ENCODE measurements at places on chromosomes 3 and 15. TPM values are rescaled to one million over a fixed set of nuclear protein-coding genes. Genes with fewer than 3 reads are reported as not detected.

Gene NEO1
- 12.5 TPM for total RNA-seq

Gene GOLGA6B
- total RNA-seq, result not detected

Gene CSTA
- total RNA-seq, result not detected

Gene PIERCE2
- total RNA-seq, result not detected

Gene LSG1
- total RNA-seq, result 52.8 TPM

Gene VPS39
- 70.6 TPM for total RNA-seq

DNA sequence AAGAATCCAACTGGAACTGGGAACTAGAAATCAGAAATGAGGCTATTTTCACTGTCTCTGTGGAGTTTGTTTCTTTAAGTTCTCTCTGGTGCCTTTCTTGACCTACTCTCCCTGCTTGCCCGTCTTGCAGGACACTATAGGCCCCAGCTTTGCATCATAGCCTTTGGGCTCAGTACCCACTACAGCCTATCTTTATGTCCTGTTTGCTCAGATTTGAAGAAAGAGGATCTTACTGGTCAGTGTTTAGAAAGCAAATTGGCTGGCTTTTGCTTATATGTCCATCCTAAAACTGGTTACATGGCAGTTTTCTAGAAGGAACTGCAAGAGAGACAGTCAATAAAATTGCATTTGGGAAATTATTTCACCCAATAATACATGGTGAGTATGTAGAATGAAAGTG, 231.8 kb upstream of the TBL1XR1 start:
- no peak for DNase-seq

DNA sequence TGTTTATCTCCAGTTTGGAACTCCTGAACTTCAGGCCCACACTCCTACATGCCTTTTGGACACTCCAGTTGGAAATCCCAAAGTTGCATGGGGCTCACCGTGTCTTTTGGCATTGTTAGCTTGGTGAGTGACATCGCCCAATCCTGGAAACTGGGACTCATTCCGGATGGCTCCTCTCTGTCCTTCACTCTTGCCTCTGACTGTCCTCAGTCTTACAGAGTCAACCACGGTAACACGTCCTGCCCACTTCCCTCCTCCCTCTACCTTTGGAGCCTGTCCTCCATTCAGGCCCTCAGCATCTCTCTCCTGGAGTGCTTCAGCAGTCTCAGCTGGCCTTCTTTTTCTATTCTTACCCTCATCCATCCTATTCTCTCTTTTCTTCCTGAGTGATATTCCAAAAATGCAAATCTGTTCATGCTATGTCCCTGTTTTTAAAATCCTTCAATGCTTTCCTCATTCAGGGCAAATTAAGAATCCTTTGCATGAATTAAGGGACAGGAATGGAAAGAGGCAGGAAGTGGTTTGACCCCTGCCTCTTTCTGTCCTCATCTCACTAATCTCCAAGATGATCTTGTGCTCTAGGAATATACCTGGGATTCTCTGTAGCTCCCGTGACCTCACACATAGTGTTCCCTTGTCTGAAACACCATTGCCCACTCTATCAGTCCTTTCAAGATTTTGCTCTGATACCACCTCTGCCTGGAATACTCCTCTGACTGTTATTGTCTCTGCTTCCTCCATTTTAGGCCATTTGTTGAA, 42.5 kb downstream of the LPP start:
- DNase-seq, result no peak

DNA sequence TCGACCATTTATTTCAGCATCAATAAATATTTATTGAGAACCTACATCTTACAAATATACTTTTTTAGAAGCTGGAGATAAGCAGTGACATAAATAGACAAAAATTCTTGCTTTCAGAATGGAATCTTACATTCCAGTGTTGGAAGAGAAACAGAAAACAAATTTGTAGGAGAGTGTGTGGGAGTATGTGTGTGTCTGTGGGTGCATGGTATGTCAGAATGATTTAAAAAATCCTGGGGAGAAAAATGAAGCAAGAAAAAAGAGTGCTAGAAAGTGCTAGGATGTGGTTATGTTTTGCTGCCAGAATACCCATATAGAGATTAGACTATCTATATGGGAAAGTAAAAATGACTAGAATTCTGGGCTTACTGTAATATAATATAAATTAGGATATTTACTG, 561.7 kb upstream of the SGO1 start:
- no peak for DNase-seq

DNA sequence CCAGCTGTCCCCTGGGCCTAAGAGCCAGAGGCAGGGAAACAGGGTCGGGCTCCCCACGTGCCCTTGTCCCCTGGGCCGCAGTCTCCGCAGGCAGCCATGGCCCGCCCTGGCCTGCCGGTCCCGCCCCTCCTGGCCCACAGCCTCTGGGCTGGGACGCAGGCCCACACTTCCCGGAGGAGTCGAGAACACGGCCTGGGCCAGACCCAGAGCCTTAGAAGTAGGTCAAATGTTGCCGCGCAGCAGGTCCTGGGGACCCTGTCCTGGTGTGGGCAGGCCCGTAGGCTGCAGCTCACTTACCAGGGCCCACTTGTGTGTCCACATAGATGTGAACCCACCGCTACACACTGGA, 4.3 kb upstream of the MYL3 start:
- DNase-seq, result no peak

DNA sequence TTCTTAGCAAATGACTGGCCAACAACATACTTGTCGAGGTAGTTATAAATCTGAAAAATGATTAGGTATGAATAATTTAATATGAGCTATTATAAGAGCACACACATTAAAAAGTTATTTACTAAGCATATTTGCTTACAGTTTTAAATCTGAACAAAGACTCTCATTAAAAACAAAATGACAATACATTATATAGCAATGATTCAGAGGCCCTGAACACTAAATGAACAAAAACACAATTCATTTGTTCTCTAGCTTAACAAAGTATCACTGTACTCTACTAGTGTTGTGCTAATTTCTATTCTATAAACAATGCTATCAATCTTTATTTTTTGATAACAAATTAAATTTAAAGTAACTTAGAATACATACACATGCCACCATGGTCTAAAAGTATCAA, 21.0 kb downstream of the CLPX start:
- DNase-seq, result no peak

- no peak for DNase-seq
Observed at GRCh38 chr3:144129536-144130214, 158.1 kb downstream of the DIPK2A start.

- DNase-seq, result no peak
Observed at GRCh38 chr15:100614336-100614735, 11.9 kb downstream of the ASB7 start.

- DNase-seq, result no peak
Observed at GRCh38 chr15:95894407-95894956, 436.0 kb upstream of the NR2F2 start.

GRCh38 chr3:157045238-157045850, 114.6 kb downstream of the CCNL1 start:
- DNase-seq, result no peak

- no peak for DNase-seq
Observed at GRCh38 chr3:159528251-159528895, 460.3 kb upstream of the IL12A start.

DNA sequence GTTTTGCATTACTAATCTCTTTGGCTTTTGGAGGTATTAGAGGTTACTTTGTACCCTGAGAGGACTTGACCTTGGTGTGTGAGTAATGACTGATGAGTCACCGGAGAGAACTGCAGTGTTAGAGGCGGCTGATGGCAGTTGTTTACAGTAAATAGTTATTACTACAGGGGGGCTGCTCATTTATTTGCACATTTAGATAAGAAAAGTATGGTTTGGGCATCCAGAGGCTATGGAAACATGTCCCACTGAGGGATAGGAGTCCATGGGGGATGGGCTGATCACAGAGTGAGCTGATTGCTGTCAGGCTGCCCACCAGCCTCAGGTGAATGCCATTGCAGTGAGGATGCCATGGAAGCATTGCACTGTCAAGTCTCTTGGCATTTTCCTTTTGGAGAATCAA, 17.3 kb upstream of the STAC start:
- no peak for DNase-seq

- no peak for DNase-seq
Observed at GRCh38 chr3:109356442-109357155, 19.3 kb upstream of the DPPA4 start.

All from activated T-helper 2 cell treated with anti-CD3 and anti-CD28 coated beads, Interferon-gamma antibody, Interleukin-2, Interleukin-4, amounts not matched to agents 10 μg/mL and 5 μg/mL and 100 μg/mL, durations not matched to agents 14 hours and 24 hours and 36 hours (primary cell).